ENCODE measurements at places on chromosomes 7 and 10.

GRCh38 chr7:44375236-44375699 lies 49.9 kb upstream of the CAMK2B start:
- no peak for DNase-seq

DNA sequence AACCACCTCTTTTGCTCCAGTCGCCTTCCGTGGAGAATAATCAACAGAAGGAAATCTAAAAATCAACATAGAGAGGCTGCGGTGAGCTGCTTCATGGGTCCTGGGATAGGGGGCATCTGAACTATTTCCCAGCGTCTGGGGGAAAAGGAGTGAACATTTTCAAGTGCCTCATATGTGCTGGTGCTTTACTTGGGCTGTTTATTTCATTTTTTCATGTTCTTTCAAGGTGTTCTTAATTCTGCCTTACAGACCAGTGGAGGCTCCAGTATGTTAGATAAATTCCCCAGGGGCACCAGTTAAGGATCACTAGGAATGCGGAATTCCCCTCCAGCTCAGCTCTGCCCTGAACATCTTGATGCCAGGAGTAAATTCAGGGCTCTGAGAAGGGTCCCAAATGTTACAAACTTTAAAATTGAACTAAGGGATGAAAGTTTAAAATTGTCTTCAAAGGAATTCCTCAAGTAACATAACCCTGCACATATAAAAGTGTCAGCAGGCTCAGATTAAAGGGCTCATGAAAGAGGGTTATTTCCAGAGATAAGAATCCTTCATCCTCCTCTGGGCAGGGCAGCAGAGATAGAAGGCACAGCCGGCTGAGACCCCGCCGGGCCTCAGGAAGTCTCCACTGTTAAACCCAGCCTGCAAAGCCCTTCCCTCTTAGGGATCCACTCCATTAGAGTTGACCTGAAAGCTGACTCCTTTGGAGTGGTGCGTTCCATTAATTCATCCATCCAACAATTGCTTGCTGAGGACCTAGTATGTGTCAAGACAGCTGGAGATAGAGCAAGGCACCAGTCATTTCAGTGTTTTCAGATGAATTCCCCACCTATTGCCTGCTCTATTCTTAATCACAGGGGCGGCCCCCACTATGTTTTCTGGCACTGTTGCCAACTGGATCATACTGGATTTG lies 345.8 kb downstream of the KCNMA1 start:
- DNase-seq: no peak

- no peak for DNase-seq
Observed at GRCh38 chr7:3153118-3153517, 109.5 kb upstream of the CARD11 start.

DNA sequence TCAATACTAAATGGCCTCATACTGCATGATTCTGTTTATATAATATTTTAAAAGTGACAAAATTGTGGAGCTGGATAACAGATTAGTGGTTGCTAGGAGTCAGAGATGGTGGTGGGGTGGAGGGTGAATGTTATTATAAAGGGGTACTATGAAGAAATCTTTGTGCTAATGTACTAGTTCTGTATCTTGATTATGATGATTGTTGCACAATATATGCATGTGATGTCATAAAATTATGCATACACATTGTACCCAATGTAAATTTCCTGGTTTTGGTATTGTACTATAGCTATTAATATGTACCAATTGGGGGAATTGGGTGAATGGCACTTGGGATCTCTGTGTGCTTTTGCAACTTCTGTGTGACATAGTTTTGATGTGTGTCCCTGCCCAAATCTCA lies 112.2 kb downstream of the TMEM26 start:
- DNase-seq: no peak

GRCh38 chr7:99142727-99143520 lies 984 bp downstream of the SMURF1 start:
- peak; percentile 89 for DNase-seq

- DNase-seq: no peak
Observed at GRCh38 chr10:110423650-110424049, 74.1 kb upstream of the DUSP5 start.

DNA sequence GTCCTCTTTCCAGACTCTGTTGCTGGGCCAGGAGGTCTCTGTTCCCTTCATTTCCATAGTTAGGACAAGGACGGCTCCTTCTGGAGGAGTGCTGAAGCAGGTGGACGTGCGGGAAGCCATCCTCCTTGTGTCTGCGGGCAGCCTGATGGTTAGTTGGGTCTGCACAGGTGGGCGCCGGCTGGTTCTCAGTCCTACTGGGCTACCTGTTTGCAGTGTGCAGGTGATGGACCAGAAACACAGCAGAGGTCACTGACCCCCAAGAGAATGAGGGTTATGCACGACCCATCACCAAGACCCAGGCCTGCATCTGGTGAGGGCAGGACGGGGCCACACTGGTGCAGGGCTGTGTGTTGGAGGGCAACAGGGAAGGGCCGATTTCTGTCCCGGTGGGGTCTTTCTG lies 7.8 kb downstream of the RARRES2 start:
- no peak for DNase-seq

DNA sequence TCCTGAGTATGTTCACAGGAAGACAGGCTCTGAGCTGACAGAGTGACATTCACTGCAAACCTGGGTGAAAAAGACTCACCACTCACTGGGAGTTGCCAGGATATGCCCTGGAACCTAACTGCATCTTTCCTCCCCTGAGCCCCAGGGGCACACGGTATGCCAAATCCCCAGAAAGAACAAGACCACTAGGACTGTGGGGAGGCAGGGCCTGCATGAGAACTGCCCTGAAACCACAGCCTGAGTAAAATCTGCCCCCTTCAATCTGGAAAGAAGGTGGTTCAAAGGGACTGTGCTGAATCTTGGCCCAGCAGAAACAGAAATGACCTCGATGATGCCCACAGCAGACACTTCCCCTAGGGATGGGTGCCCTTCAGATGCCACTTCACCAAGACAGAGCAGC lies 6.5 kb downstream of the FAM53B start:
- DNase-seq: no peak

DNA sequence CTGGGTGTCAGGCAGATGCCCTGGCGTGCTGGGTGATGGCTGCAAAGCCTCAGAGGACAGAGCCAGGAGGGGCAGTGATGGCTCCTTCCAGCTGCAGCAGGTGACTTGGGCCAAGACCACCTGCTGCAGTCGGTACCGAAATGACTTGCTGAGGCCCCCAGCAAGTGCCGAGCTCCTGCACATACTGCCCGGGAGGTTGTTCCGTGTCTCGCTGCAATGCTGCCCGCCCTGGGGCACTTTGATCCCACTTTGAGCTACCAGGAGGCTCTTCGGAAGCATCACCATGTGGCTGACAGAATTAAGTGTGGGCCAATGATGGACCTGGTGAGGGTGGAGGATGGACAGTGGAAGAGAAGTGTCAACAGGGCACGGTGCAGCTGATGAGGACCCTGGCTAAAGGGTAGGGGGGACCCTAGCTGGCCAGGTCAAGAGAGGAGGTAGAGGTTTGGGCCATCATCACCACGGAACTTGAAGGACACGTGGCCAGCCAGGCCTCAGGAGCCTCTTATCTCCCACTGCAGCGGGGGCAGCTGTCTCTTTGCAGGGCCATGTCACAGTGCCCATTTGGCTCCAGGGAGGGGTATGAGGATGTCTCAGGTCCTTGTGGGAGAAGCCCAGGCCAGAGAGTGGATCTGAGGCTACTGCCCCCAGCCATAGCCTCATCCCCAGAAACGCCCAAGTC lies 51.1 kb upstream of the NANOS1 start:
- DNase-seq: no peak
